ENCODE measurements at places on chromosomes 6 and 20.

DNA sequence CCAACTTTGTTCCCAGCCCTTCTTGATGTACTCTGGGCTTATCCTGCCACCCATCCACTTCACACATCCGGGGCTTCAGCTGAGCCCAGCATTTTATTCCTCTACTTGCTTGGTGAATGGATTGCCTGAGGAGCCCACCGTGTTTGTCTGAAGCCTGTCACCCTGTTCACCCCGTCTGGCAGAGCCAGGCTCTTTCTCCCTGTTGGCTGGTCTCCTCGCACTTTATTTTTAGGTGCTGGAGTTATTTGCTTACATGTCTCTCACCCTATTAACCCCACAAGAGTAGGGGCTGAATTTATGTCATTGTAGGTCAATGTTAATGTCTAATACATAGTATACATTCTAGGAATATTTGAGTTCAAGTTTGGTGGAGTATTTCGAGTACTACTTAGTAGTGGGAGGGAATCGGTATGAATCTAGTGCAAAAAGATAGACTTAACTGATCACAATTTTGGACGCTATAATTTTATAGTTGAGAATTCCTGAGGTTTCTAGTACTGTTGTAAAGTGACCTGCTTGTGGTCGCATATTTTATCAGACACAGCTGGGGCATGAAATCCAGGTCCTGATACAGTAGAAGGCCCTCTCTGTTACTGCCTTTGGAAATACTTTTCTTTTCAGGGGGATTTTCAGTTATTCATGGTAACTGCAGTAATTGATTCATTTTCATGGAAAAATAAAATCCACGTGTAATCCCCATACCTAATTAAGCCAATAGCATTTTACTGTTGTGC, 10.8 kb downstream of the JARID2 start:
- no peak for DNase-seq

GRCh38 chr20:21361266-21361665, 36.1 kb downstream of the NKX2-4 start:
- DNase-seq, result no peak

- DNase-seq, result no peak
Observed at GRCh38 chr6:56539527-56540105, 103.1 kb downstream of the DST start.

DNA sequence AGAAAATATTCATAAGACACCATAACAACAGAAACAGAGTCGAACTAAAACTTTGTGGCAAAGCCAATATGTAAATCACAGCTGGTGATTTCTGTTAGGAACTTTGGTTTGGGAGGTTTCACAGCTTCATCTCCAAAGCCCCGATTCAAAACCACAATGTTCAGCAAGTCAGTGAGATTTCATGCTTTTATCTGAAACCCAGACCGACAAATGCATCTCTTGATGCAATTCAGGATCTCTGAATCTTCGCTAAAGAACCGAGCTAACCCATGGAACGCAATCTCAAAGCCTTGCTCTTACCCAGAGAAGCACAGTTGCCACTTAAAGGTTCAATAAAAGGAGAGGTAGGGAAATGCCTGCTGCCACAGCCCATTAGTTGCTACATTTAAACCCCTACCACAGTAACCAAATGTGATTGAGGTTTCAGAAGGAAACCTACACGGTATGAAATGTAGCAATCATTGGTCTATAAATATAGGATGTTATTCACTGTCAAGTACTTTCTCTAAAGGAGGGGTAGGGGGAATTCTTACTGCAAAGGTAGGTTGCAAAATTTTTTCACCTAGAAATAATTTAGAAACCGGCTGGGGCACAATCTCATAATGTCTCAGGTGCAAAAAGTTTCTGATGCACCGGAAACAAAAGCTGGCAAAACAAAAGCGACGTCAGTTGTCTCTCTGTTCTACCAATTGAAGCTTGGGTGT, 381.0 kb upstream of the ARID1B start:
- no peak for DNase-seq

GRCh38 chr6:142846459-142846831, 98.5 kb downstream of the HIVEP2 start:
- DNase-seq, result no peak
